ENCODE measurements at places on chromosomes 2 and 18. TPM values are rescaled to one million over a fixed set of nuclear protein-coding genes. Genes with fewer than 3 reads are reported as not detected.

Gene CRYGC
- not detected for polyA plus RNA-seq

Gene PKDCC
- polyA plus RNA-seq, result 114 TPM

GRCh38 chr2:105062158-105062557, 24.3 kb downstream of the MRPS9 start:
- DNase-seq, result no peak

DNA sequence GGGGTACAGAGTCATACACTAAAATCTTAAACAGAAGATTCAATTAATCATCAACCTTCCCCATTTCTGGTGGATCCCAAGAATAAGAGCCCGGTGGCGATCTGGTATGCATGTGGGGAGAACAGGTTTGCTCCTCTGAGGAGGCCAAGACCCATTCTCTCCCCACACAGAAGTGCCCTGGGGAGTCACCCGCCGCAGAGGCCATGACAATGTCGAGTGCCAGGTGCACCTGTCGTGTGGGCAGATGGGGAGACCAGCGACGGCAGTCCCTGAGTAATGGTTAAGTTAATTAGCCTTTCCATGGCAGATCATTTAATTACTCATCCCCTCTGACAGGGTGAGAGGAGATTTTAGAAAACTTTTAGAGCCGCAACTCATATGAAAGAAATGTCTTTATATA, 345.0 kb downstream of the NCKAP5 start:
- no peak for DNase-seq

DNA sequence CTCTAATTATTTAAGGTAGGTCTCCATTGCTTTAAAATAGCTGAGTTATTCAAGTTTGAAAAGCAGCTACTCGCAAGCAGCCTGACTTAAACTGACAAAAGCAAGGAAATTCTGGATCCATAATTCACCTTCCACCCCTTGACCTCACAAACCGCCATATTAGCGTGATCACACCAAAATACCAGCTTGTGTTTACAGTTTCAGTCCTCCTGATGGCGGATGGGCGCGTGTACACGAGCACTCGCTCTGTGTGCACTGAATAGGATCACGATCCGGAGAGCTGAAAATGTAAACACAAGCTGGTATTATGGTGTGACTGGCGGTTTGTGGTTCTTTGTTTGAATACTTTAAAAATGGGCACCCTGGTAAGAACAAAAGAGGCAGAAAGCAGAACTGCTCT, 42.4 kb upstream of the PSMD14 start:
- no peak for DNase-seq

GRCh38 chr18:23779696-23780303, 90.5 kb downstream of the LAMA3 start:
- no peak for DNase-seq

DNA sequence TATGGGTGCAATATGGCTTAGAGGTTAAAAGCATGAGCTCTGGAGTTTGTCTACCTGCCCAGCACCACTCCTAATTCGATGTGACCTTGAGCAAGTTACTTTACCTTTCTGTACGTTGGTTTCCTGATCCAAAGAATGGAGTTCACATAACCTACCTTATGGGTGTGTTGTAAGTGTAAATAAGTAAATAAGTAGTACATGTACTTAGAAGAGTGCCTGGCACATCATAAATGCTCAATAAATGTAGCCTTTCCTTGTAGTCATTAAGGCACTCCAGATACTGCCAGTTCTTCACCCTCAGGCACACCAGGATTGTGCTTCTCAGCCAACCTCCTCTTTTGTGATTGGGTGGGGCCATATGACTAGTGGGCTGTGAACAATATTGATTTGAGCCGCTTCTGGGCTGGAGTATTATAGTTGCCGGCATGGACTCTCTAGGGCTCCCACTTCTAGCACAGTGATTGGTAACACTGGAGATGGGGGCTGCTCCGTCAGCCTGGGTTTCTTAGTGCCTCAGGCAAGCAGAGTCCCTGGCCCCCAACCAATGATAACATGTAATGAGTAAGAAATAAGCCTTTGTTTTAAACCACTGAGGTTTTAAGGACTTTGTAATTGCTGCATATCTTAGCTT, 101.7 kb upstream of the NOSTRIN start:
- DNase-seq, result no peak

GRCh38 chr18:13653746-13654433, 72.5 kb downstream of the FAM210A start:
- DNase-seq, result no peak

DNA sequence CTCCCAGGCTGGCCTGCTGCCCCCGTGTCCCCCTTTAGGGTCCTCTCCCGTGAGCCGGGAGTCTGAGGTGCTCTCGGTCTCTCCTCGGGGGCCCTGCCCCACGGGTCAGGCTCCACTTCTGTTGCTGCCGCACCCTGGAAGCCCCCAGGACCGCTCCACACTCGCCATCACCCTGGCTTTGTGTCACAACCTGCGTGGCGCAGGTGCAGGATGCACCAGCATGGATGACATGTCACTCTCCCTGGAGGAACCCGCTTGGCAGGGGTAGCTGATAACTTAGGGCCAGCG, 10.8 kb upstream of the ARHGEF4 start:
- no peak for DNase-seq

DNA sequence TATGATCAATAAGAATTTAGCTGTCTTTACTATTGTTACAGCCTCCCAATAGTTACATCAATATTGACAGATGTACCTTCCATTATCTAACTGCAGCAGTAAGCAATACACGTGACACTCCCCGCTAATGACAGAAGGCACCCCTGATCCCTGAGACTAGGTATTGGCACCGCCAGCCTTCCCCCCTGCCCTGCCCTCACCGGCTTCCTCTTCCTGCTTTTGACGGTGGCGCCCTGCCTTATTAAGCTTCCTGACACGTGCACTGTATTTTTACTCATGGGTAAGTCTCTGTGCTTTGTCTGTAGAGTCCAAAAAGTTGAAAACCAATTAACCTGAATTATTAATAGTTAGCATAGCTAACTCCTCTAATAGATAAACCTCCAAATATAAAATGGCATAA, 223.5 kb downstream of the EIPR1 start:
- no peak for DNase-seq

GRCh38 chr2:857937-858336, 92.7 kb upstream of the SNTG2 start:
- no peak for DNase-seq

DNA sequence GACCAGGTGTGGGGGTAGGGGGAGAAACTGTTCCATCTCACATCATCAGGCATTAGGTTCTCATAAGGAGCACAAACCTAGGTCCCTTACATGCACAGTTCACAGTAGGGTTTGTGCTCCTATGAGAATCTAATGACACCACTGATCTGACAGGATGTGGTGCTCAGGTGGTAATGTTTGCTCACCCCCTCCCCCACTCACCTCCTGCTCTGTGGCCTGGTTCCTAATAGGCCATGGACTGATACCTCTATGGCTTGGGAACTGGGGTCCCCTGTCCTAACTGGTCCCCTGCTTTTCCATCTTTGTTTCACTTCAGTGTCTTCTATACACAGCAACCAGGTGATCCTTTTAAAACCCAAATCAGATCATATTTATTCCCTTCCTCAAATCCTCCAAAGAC, 267.8 kb downstream of the TNS1 start:
- DNase-seq, result no peak

- DNase-seq, result no peak
Measured at GRCh38 chr2:226445216-226445861, 354.3 kb downstream of the IRS1 start.

GRCh38 chr2:72828840-72829507, 3.1 kb upstream of the EXOC6B start:
- DNase-seq, result no peak

Data from muscle of arm (tissue), 14 donors.